ENCODE measurements at places on chromosomes 13 and 19.

DNA sequence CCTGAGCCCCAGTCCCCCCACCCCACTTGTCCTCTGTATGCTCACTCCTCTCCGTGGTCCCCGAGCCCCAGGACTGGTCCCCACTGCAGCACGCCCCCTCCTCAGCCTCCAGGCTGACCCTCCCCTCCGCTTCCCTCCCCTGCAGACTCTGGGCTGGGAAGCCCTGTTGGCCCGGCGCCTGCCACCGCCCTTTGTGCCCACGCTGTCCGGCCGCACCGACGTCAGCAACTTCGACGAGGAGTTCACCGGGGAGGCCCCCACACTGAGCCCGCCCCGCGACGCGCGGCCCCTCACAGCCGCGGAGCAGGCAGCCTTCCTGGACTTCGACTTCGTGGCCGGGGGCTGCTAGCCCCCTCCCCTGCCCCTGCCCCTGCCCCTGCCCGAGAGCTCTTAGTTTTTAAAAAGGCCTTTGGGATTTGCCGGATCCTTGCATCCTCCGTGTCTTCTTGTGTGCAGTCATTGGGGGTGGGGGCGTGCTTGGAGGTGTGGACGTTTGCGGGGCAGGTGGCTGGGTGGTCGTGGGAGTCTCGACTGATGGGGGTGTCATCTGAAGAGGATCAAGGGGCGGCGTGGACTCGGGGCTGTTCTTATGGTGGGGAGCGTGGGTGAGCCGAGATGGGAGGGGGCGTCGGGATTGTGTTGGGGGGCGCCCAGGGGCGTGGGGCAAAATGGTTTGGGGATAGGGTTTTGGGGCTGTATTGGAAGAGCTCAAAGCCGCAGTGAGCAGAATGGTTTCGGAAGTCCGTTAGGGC is 3.5 kb downstream of the PTGER1 start:
- no peak for DNase-seq

DNA sequence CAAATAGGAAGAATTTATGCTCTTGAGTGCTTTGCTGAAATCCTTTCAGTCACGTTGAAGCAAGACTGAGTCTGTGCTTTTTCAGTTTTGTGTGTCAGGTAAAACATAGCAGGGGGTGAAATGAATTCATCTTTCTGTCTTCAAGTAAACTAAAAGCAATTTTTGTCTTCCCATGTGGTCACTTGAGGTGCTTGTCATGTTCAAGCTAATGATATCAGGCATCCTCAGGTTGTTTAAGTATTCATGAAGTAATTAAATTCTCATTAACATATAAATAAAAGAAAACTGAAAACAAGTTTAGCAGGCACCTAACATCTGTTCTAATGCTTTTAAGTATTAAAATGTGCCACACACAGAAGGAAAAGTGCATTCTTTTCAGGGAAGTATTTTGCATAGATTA is 2701.3 kb downstream of the PCDH9 start:
- DNase-seq: no peak

DNA sequence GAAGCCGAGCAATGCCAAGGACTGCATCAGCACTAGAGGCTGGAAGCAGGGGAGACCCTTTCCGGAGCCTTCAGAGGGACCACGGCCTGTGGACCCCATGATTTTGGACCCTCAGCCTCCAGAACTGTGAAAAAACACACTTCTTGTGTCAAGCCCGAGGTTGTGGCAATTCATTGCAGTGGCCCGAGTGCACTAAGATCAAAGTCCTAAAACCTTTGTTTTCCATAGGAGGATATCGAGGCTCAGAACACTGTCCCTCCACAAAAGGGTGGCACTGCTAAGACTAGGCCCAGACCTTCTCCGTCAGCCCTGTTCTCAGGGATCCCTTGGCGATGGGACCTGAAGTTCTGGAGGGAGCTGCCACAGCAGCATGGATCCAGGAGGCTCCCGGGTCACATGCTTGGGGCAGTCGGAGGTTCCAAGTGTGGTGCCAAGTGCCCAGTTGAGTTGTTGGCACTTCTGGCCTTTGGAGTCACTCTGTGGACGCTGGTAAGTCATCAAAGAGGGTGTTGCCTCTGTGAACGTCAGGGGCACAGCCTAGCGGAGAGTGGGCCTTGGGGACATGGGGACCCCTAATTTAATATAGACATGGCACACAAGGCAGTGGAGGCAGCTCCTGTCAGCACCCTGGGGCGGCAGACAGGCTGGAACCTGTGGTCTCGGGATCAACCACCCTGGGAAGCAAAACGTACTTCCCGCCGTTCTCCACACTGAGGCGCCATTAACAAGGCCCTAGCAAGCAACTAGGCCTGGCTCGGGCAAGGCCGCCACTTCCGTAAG is 199.2 kb downstream of the COL4A1 start:
- DNase-seq: no peak

GRCh38 chr19:43983912-43984686 is at the start of gene ZNF155:
Gene ZNF155, plus strand, starts transcription at chr19:43984188. Its CDS starts 4,356 bp downstream, at chr19:43988544.
- DNase-seq: peak; percentile 55

- no peak for DNase-seq
These were observed 32.5 kb downstream of the DLEU7 start for GRCh38 chr13:50810998-50811397.

GRCh38 chr19:55640577-55641425 is at the start of gene ZNF580:
Gene ZNF580, plus strand, starts transcription at chr19:55641002. Its CDS starts 1,507 bp downstream, at chr19:55642509.
- DNase-seq: peak; percentile 44

DNA sequence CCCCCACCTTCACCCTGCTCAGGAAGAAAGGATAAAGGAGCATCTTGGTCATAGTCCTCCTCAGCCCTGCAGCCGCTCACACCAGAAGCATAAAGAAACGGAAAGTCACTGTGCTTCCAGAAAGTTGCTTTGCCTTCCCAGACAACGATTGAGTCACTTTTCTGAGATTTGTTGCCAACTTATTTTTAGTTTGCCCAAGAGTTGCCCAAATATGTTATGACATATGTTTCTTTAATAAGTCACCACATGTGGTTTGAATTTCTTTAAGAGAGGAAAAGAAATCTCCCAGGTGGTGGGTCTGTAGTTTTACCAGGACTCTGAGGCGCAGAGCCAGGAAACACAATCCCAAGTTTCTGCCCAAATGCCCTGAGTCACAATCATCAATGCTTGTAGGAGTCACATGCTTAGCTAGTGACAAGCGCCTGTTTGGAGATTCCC is 63.4 kb upstream of the LRCH1 start:
- DNase-seq: no peak

GRCh38 chr13:22018076-22018835 is 347.4 kb downstream of the FGF9 start:
- DNase-seq: no peak

DNA sequence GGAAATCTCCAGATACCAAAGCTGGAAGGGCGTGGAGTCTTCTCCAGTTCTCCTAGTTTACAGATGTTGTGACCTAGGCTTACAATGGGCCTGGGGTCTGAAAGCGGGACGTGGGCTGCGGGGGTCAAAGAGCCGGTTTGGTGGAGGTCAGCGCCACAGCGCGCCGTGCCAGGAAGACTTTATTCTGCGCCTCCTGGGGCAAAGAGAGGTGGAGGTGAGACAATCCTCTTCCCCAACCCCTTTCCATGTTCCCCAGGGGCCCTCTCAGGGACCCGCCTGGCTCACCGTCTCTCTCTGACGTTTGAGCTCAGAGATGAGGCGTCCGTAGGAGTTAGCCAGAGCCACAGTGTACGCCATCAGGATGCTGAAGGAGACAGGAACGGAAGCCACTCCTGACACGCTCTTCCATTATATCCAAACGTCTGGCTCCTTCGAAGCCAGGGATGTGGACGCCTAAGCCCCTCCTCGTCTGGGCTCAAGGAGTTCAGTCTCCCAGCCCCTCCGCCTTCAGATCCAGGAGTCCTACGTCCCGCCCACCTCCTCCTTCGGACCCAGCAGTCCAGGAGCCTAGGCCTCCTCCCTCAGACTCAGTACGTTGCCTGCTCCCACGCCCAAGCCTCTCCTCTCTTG is 776 bp upstream of the LENG1 start:
- no peak for DNase-seq
